NCI-H2029 treated with DMSO at 0.1 percent for 48 hours (cell line): ENCODE measurements at places on chromosomes 2 and 18.

DNA sequence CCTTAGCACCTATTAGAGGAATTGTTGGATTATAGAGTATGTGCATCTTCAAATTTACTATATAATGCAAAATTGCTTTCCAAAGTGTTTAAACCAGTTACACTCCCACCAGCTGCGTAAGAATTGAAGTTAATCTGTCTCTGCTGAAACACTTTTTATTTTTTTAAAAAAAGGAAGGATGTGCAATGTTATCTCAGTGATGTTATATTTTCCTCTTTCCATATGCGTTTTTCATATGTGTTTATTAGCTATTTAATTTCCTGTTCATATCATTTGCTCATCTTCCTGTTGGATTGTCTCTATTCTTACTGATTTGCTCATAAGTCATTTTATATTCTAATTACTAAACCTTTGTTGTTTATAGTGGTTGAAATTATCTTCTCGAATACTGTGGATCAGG lies 63.2 kb upstream of the RFX8 start:
- no peak for DNase-seq

GRCh38 chr2:122670897-122671296 lies 915.4 kb downstream of the TSN start:
- DNase-seq, result peak; percentile 56

- no peak for DNase-seq
These were observed 111.7 kb upstream of the NRP2 start for GRCh38 chr2:205570648-205571047.

DNA sequence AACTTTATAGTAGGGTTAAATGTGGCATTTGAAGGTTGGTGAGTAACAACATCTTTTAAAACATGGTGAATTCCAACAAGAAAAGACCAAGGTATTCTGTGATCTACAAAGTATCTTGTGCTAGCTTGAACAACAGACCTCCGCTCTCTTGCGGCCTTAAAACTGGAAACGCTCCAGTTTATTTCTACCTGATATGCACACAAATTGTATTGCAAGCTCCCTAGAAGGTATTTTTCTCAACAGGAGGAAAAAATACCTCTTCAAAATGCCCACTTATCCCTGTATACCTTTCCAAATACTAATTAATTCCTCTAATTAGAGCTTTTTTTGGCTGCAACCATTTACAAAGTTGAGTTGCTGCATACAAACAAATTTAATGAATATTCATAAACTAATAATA lies 69.5 kb downstream of the KCNH7 start:
- DNase-seq, result peak; percentile 89

- DNase-seq, result no peak
These were observed 140.8 kb upstream of the SPATS2L start for GRCh38 chr2:200165687-200166086.
